ENCODE measurements at places on chromosomes 13 and 19. TPM values are rescaled to one million over a fixed set of nuclear protein-coding genes. Genes with fewer than 3 reads are reported as not detected.

DNA sequence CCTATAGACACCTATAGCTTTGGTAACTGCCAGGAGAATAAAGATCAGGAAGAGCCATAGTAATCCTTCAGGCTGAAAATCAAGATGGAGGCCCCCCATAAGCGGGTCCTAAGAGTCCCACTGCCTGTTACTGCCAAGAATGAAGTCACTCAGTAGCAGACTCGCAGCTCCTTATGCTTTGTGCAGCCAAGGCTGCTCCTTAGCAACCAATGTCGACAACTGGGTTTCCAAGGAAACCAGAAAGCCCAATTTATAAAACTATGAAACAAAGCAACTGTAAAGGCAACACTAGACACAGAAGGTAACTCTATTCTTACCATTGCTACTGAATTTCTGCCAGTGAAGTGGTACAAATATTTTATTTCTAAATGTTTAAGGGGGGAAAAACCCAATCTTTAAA is 56.5 kb downstream of the DCLK1 start:
- H3K27me3 ChIP-seq, result no peaks in the 10 kb centered on the region
- H3K4me3 ChIP-seq, result no peak overlapping the region
- no peak for DNase-seq
- H3K27ac ChIP-seq, result no peak overlapping the region
- no peaks in the 10 kb centered on the region for H3K36me3 ChIP-seq

DNA sequence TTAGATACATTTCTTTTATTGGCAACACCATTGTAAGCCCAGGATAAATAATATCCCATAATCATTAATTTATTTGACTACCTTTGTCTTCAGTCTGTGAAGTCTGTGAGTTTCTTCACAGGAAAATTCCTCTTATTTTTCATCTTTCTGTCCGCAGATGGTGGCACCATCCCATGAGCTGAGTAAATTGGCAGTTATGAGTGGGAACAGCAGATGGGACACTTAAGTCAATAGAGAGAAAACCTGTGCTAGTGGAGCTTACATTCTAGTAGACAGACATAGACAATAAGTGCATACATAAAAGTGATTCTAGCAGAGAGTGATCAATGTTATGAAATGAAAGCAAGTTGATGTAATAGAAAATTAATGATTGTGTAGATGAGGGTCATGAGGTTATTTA is 638.2 kb upstream of the MIR17HG start:
- no peak overlapping the region for H3K27ac ChIP-seq
- H3K27me3 ChIP-seq, result no peaks in the 10 kb centered on the region
- H3K4me3 ChIP-seq, result no peak overlapping the region
- H3K36me3 ChIP-seq, result no peaks in the 10 kb centered on the region
- no peak for DNase-seq

DNA sequence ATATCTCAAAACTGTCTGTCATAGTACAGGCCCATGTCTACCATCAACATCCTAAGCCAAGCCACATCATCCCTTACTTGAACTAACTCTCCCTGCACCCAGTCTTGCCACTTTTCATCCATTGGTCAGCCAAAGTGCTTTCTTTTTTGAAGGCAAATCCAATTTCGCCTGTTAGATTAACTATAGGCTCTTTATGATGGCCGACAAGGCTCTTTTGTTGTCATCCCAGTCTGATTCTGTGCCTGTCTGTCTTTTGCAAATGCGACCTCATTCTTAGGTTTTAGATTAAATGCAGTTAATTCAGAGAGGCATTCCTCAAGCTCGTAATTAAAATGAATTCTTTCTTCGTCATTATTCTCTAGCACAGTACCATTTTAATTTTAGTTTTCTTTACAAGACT is 148.3 kb downstream of the HS6ST3 start:
- no peaks in the 10 kb centered on the region for H3K4me1 ChIP-seq
- H3K36me3 ChIP-seq, result no peaks in the 10 kb centered on the region
- no peaks in the 10 kb centered on the region for H3K27me3 ChIP-seq
- H3K27ac ChIP-seq, result no peak overlapping the region
- DNase-seq, result no peak

F10 gene
- total RNA-seq, result 16.5 TPM

GRK1 gene
- total RNA-seq, result 1.7 TPM

GRCh38 chr13:73972545-73972944 is 161.7 kb downstream of the KLF12 start:
- no peaks in the 10 kb centered on the region for H3K36me3 ChIP-seq
- H3K4me3 ChIP-seq, result no peak overlapping the region
- no peak for DNase-seq
- no peak overlapping the region for H3K27ac ChIP-seq

DNA sequence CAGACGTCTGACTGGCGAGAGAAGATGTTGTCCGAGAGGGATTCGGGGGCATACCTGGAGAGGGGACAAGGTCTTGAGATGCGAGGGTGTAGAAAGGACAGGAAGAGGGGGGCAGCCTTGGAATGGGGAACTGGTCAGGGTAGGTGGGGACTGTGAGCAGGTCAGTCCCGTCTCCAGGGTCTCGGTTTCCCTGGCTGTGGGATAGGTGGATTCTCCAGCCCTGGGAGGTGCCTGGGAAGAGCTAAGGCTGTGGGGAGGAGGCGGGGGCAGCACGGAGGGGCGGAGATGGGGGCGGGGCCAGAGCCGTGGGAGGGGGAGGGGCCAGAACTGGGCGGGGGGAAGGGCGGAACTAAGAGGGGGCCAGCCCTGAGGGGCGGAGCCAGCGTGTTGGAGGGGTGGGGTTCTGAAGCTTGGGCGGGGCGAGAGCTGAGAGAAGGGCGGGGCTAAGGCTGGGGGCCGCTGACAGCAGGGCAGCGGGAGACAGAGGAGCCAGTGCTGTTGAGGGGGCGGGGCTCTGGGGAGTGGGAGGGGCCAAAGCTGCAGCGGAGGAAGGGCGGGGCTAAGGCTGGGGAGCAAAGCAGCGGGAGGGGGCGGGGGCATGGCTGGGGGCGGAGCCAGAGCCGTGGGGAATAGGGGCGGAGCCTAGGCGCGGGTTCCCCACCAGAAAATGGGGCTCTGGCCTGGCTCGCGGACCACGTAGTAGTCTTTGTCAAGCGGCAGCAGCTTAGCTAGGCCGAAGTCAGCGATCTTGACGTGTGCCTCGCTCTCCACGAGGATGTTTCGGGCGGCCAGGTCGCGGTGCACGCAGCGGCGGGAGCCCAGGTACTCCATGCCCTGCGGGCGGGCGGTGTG is 9.5 kb upstream of the INSL3 start:
- peak; percentile 99 for DNase-seq
- H3K4me1 ChIP-seq, result no peaks in the 10 kb centered on the region
- no peaks in the 10 kb centered on the region for H3K36me3 ChIP-seq
- H3K27me3 ChIP-seq, result peaks cover 14% of the 10 kb centered on the region
- H3K4me3 ChIP-seq, result peak overlapping the region; percentile 89

GRCh38 chr19:39518975-39519374 is 4.0 kb downstream of the SELENOV start:
- H3K27ac ChIP-seq, result no peak overlapping the region
- peak; percentile 75 for DNase-seq
- H3K4me3 ChIP-seq, result no peak overlapping the region

DNA sequence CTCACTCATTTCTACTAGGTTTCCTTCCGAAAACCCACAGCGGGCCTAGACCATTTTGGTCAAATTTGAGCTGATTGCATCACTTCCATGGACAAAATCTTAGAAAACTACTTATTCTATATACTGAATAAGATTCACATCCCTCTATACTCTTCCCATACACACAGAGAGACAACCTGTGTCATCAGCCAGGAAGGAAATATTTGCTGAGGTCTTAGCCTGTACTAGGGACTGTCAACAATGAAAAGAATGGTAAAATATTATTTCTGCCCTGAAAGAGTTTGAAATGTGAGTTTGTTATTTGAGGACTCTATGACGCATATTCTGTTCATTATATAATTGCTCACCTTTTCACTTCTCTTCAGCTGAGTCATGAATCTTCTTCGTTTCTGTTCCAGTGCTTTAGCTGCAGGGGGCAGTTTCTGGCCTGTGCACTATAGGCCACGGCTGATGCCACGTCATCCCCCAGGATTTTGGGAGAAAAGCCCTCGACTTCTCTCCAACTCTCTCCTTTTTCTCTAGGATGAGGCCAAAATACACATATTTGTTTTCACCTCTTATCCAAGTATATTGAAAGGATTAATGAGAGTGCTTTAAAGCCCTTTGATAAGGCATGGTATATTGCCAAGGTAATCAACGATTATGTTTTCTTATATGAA is 47.7 kb downstream of the GSX1 start:
- H3K36me3 ChIP-seq, result no peaks in the 10 kb centered on the region
- H3K27me3 ChIP-seq, result peaks cover 75% of the 10 kb centered on the region
- no peak for DNase-seq
- H3K27ac ChIP-seq, result no peak overlapping the region
- no peaks in the 10 kb centered on the region for H3K4me1 ChIP-seq
- no peak overlapping the region for H3K4me3 ChIP-seq

- H3K36me3 ChIP-seq, result no peaks in the 10 kb centered on the region
- H3K27me3 ChIP-seq, result no peaks in the 10 kb centered on the region
- no peak overlapping the region for H3K27ac ChIP-seq
- H3K4me3 ChIP-seq, result no peak overlapping the region
- no peaks in the 10 kb centered on the region for H3K4me1 ChIP-seq
- no peak for DNase-seq
These were observed 140.0 kb downstream of the FGF14 start for GRCh38 chr13:102261809-102262208.

- no peaks in the 10 kb centered on the region for H3K36me3 ChIP-seq
- H3K4me3 ChIP-seq, result no peak overlapping the region
- no peak for DNase-seq
- H3K27ac ChIP-seq, result no peak overlapping the region
- H3K27me3 ChIP-seq, result peaks cover 67% of the 10 kb centered on the region
- no peaks in the 10 kb centered on the region for H3K4me1 ChIP-seq
These were observed 4.7 kb downstream of the ZNF536 start for GRCh38 chr19:30376826-30377425.

- no peak overlapping the region for H3K27ac ChIP-seq
- H3K36me3 ChIP-seq, result no peaks in the 10 kb centered on the region
These were observed 1.9 kb upstream of the TMEM59L start for GRCh38 chr19:18610556-18611326.

CIC gene
- total RNA-seq, result 51.8 TPM

Measured in endodermal cell (in vitro differentiated cells).